ENCODE measurements at places on chromosomes 16 and 17. TPM values are rescaled to one million over a fixed set of nuclear protein-coding genes. Genes with fewer than 3 reads are reported as not detected.

Gene LRRC46
- 4.0 TPM for total RNA-seq

Gene ABCA9
- total RNA-seq, result not detected

Gene CYB561
- 33.8 TPM for total RNA-seq

Gene LPCAT2
- total RNA-seq, result 6.3 TPM

Gene TGFB1I1
- 57.8 TPM for total RNA-seq

Gene HBA1
- total RNA-seq, result 2.3 TPM

Gene SLC16A6
- total RNA-seq, result 0.43 TPM

Gene TP53TG3C
- not detected for total RNA-seq

Gene NFATC3
- 11.4 TPM for total RNA-seq

Gene C1QTNF1
- 38.9 TPM for total RNA-seq

Gene AURKB
- 152 TPM for total RNA-seq

Gene SMTNL2
- total RNA-seq, result 1.3 TPM

Gene UNC119
- 36.1 TPM for total RNA-seq

Gene CNTNAP1
- 6.5 TPM for total RNA-seq

Gene P2RX5
- 23.8 TPM for total RNA-seq

Gene STAC2
- total RNA-seq, result 0.93 TPM

Gene CDRT4
- not detected for total RNA-seq

Gene MRPL58
- 84.6 TPM for total RNA-seq

Gene PRAC1
- not detected for total RNA-seq

Gene PRRT2
- total RNA-seq, result 0.52 TPM

Gene IGFALS
- total RNA-seq, result not detected

Gene G6PC1
- not detected for total RNA-seq

Gene C17orf107
- total RNA-seq, result 0.36 TPM

Gene TBC1D3G
- total RNA-seq, result not detected

Gene DNASE1L2
- total RNA-seq, result 0.75 TPM

All from A549 treated with ZK216348 at 1 μM for 4 hours (cell line).